Midbrain (tissue), 1 donor: ENCODE measurements at places on chromosomes 3 and 15.

DNA sequence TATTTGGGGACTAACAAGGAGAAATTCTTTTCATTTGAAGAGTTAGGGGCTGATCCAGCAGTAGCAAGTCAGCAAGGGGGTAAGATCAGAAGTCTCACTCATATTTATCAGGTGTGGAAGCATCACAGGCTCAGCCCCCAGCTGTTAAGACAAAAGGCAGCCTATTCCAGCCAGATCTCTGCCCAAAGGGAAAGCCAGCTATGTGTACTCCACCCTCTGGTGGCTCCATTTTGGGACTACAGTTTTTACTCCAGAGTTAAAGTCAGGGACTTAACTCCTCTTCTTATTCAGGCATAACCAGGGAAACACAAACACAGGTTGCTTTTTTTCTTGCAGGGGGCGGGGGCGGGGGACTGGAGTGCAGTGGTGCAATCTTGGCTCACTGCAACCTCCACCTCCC is 19.2 kb downstream of the UBP1 start:
- no peak for DNase-seq

DNA sequence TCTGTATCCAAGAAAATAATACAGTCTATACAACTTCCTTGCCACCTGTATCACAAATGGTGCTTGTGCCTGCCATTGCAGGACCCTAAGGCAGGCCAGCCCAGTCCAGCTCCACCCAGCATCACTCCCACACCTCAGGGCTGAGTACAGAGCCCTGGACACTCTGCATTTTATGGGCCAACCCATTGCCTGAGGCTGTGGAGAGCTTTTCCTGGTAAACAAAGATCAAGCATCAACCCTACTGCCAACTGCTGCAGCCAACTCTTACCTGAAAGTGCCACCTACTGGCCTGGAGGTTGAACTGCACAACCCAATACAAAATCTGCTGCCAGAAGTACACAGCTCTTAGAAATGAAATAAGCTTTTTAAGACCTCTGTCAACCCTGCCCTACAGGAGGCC is 1082.2 kb downstream of the NAALADL2 start:
- DNase-seq, result peak; percentile 23

GRCh38 chr15:74857082-74857655 is 14.2 kb upstream of the ULK3 start:
- no peak for DNase-seq

DNA sequence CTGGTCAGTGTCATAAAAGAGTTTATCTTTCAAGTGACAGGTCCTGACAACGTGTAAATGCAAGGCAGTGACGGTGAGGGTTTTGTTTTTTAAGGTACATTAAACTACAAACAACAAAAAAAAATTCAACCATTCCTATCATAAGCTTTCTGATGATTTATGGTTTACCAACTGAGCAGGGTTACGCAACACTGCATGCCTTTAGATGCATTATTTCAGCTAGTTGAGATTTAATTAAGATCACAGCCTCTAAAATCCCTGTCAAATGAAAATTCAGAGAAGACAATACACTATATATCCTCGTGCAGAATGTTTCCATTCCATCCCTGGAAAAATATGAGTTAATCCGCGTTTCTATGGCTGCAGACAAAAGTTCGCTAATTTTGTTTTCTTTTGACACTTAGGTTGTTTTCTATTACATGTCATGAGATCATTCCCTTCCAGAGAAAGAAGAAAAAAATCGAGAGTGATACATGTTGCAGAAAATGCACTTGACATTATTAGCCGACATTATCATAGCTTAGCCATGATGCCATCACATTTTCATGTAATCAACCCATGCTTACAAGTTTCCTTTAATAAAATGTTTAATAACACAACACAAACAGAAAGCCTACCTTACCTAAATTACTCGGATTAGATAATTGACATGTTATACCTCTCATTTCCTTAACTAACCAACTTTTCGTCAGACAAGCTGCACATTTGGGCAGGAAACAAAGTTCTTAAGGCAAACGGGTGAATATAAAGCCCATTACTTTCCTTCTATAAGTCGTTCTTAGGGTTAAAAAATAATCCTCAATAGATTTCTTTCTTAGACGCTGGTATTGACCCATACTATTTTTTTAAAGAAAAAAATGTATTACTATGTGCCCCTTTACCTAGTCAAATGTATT is 521.2 kb downstream of the FOXP1 start:
- DNase-seq, result no peak

- no peak for DNase-seq
These were observed 28.6 kb upstream of the ATP13A5 start for GRCh38 chr3:193407112-193407511.

DNA sequence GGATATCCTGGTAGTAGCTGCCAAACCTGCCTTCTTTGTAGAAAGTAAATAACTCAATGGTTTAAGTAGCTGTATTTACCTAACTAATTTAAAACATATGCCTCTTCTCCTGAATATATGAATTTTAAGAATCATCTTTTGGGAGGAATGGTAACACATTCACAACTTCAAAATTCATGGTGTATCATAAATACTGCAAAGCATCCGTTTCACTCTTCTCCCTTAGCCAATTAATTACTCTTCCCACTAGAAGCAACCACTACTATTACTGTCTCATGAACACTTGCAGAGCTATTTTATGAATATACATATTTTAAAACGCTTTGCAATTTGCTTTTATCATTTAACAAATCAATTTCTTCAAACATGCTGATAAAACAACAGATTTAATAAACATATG is 59.0 kb upstream of the USP50 start:
- DNase-seq, result no peak

DNA sequence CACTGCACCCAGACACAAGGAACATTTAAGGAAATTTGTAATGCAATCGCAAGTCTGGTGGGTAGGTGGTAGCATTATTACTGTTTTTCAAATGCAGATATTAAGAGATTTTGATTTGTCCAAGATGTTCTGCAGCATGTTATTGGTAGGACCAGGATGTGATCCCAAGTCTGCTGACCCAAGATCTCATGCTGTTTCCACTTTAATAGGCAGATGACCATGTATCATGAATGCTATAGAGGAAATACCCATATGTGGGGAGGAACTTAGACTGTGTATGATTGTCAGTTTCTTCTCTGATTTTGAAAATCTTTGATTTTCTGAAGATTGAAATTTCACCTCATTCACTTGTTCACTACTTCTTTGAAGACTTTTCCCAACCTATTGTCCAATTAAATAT is 28.7 kb downstream of the ATP6V1A start:
- no peak for DNase-seq
